ENCODE measurements at places on chromosomes 4 and X.

GRCh38 chr4:57448452-57448851 lies 338.3 kb upstream of the IGFBP7 start:
- no peak for DNase-seq

- DNase-seq = no peak
These were observed 50.7 kb upstream of the SPRY1 start for GRCh38 chr4:123345935-123346300.

GRCh38 chr4:148842843-148843242 lies 400.6 kb upstream of the NR3C2 start:
- DNase-seq = no peak

DNA sequence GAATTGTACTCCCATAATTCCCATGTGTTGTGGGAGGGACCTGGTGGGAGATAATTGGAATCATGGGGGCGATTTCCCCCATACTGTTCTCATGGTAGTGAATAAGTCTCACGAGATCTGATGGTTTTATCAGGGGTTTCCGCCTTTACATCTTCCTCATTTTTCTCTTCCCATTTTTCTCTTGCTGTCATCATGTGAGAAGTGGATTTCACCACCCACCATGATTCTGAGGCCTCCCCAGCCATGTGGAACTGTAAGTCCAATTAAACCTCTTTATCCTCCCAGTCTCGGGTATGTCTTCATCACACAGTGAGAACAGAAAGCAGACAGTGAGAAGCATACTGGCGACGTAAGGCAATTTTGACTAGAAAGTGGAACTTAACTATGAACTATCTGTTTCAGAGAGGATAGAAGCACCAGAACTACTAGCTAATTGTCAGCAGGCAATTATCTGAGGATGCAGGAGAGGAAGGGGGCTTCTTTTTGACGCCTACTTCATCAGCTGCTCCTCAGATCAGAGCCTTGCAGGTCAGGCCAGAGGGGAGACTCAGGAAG lies 8.5 kb upstream of the GPR50 start:
- DNase-seq = no peak

Data from memory B cell (primary cell).